ENCODE measurements at places on chromosomes 2 and 18.
A peak's percentile ranks its signal among the peaks of the same experiment; 100 is the strongest.

GRCh38 chr2:120699292-120699691, 36.4 kb upstream of the GLI2 start:
- no peak for DNase-seq

GRCh38 chr2:199933466-199933865, 21.8 kb downstream of the TYW5 start:
- DNase-seq = no peak

GRCh38 chr2:60318544-60318943, 234.9 kb downstream of the BCL11A start:
- no peak for DNase-seq

DNA sequence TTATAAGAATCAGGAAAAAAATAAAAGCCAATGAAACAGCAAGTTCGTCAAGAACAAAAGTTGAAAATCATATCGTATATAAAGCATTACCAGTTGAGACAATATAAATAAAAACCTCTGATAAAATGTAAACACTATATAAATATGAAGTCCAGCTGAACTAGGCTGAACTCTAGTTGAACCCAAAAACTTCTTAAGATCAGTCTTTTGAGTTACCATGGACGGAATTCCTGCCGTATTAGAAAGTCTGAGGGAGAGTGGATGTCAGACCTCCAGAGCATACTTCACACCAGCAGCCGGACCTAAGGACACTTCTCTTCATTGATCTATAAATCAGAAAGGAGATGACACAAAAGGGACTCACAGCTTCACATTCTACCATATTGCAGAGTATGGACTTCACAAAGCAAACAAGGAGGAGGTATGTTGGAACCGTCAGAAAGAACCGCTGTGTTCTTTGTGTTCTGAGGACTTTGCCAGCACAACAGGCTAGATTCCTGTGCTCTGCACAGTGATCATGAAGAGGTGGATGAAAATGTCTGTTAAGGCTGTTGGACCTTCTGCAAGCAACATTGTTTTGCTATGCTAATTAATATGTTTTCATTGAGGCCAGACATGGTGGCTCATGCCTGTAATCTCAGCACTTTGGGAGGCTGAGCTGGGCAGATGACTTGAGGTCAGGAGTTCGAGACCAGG, 67.2 kb upstream of the SP5 start:
- DNase-seq = no peak

DNA sequence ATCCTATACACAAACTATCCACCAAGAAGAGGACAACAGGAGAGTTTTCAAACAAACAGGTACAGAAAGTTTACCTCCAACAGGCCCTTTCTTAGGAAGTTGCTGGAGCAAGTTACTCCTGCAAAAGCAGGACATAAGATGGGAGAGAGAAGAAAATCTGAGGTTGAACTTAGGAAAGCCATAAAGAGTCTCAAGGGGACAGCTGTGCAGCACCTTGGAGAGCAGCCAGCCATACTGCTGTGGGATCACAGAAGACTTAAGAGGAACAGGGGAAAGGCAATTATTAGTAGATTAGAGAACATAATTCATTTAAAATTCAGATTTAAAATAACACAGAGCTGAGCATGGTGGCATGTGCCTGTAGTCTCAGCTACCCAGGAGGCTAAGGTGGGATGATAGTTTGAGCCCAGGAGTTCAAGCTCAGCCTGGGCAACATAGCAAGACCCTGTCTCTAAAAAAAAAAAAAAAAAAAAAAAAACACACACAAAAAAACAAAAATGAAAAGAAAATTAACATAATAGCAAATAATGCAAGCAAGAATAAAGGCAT, 148.1 kb upstream of the SIX3 start:
- peak; percentile 29 for DNase-seq

DNA sequence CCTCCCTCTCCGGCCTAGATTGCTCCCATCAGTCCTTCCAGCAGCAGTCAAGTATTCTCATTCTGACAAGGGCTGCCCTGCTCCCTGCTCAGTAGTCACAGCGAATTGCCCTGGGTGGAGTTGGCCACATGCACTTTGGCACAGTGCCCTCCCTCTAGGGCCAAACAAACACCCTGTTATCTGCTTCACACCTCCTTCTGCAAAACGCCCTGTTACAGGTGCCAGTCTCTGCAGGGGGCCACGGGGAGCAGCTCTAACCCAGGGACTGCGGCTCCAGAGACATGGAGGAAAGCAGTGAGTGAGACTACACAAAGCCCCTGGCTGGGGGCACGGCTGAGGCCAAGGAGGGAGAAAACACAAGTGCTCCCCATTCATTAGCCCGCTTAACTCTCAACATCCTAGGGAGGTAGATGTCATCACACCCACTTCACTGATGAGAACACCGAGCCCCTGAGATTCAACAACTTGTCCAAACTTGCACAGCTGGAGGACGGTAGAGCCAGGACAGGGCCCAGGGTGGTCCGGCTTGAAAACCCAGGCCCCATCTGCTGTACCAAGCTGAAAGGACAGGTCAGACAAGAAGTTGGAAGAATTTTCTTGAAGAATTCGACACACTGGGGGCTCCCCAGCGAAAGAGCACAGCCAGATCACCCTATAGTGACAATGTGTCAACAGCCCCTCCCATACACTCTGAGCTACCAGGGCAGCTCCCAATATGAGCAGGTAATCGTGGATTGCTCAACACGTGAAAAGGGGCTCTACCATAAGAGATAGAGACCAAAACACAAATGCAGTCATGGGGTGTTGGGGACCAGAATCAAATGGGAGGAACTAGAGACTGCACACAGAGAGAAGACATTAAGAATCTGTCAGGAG, 8.7 kb upstream of the TFCP2L1 start:
- peak; percentile 7 for DNase-seq

DNA sequence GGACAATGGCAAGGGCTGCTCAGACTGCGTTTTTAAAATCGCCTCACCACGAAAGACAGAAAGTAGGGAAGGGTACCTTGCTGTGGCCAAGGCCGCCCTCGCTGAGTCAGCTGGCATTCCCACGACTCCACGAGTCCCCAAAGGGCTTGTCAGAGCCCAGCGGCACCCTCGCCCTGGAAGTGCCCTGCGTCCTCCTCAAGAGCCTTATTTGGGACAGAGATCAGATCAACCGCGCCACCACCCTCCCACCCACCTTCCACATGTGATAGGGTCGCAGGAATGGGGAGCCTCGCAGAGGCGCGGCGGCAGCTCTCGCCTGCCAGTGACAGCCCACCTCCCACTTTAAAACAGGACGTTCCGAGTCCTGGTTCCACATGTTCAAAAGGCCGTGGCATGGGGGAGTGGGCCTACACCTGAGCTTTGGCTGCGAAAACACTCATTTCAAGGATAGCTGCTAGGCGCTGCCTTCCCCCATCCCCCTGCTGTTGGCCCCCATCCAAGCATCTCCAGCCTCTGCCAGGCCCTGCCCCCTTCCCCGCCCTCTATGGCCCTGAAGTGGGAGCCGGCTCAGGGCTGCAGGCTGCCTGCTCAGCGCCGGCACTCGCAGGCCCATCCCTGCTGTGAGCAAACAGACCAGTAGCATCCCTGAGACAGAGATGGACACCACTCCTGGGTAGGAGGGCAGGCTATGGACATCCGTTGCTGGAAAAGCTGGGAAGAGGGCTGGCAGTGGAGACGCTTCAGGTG, 38.1 kb upstream of the ARHGEF4 start:
- DNase-seq = peak; percentile 28

- no peak for DNase-seq
Observed at GRCh38 chr18:68484241-68484640, 230.7 kb downstream of the TMX3 start.

DNA sequence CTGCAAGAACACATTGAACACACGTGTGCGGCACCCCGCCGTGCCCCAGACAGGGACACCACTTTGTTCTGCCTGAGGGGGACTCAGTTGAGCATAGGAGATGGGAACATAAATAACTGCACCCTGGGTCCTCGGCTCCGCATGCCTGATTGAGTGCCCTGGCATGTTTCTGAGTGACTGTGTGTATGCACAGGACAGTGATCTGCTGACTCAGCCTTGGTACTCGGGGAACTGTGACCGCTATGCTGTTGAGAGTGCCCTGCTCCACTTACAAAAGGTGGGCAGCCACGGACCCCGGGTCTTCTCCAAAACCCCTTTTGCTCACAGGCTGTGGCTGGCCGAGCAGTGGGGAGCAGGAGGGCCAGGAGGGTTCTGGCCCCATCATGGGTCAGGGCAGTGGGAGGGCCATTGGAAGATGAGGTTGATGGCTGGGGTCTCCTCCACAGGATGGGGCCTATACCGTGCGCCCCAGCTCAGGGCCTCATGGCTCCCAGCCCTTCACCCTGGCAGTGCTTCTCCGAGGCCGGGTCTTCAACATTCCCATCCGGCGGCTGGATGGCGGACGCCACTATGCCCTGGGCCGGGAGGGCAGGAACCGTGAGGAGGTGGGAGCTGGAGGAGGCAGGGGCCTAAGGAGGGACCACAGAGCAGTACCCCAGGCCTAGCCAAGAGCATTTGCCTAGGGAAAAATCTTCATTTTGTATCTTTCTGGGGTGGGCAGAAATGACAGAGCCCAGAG, 16.9 kb downstream of the SH2D6 start:
- no peak for DNase-seq

DNA sequence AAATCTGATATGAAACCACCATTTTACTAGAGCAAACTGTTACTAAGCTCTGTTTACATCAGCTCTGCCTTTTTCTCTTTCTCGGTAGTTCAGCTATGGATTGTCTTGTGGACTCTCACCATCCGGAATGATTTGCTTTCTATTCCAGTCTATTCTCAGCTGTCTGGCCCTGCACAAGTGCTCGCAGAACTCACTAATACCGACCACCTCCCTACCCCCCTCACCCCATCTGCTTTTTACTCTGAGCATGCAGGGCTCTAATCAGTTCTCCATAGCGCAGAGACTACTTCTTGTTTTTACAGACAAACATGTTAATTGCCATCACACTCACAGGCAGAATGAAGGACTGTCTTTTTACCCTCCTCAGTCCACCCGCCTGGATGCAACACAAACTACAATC, 180.7 kb upstream of the POU3F3 start:
- DNase-seq = no peak

DNA sequence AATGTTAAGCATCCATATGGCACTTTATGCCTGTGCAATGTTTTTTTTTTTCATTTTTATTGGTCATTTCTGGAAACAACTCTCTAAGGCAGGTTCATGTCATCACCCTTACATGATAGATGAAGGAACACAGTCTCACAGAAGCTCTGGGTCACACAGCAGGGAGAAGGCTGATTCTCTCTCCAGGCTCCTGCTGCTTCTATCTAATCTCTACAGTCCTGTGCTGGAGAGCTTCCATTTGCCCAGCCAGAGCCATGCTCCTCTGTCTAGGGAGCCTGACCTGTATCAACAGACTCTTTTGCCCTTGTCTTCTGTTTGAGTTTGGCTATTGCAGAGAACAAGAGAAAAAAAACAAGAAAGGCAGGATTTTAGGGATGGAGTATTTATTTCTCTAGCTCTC, 584.8 kb downstream of the MBD2 start:
- no peak for DNase-seq
